Coronary artery (tissue), 2 donors: ENCODE measurements at places on chromosomes 1 and 21.

DNA sequence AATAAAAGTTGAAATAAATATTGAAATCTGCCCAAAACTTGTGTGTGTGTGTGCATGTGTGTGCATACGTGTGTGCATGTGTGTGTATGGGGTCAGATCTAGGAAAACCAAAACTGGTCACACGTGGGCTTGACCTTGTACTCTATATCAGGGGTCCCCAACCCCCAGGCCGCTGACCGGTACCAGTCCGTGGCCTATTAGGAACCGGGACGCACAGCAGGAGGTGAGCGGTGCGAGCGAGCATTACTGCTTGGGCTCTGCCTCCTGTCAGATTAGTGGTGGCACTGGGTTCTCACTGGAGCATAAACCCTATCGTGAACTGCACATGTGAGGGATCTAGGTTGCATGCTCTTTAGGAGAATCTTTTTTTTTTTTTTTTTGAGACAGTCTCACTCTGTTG, 8.7 kb downstream of the DOP1B start:
- DNase-seq: no peak

- DNase-seq: no peak
Observed at GRCh38 chr21:16407403-16408240, 677.8 kb downstream of the USP25 start.

GRCh38 chr1:234212764-234213657, 160.2 kb upstream of the COA6 start:
- no peak for DNase-seq

- DNase-seq: no peak
Observed at GRCh38 chr1:245807954-245808719, 653.4 kb downstream of the KIF26B start.

- no peak for DNase-seq
Observed at GRCh38 chr1:205068457-205069040, 15.7 kb downstream of the TMEM81 start.

GRCh38 chr1:33791251-33791650, 72.6 kb upstream of the HMGB4 start:
- DNase-seq: no peak

GRCh38 chr1:203524152-203524551, 30.2 kb downstream of the OPTC start:
- DNase-seq: no peak

DNA sequence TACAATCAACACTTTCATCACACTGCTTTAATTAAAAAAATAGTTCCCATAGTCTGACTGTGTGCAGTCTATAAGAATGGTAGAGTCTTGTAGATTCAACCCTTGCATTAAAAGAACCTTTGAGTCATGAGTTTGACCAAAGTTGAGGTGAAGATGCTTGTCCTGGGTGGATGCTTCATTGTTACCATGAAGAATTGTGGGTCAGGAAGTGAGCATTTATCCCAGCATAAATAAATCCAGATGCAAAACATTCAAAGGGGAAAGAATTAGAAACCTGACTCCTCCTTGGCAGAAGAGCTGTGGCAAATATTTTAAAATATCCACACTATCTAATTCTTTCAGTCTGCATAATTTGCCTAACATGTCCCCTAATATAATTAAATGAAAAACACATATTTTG, 72.9 kb upstream of the SPAG17 start:
- no peak for DNase-seq

GRCh38 chr1:42889264-42889663, 42.9 kb downstream of the ZNF691 start:
- DNase-seq: no peak

- peak; percentile 85 for DNase-seq
Observed at GRCh38 chr21:44874497-44875315, 1.2 kb upstream of the PTTG1IP start.

GRCh38 chr1:232038706-232039677, 412.4 kb downstream of the DISC1 start:
- DNase-seq: no peak

- no peak for DNase-seq
Observed at GRCh38 chr1:214377886-214378285, 96.9 kb downstream of the SMYD2 start.

- DNase-seq: no peak
Observed at GRCh38 chr1:185360714-185361113, 43.7 kb upstream of the IVNS1ABP start.

DNA sequence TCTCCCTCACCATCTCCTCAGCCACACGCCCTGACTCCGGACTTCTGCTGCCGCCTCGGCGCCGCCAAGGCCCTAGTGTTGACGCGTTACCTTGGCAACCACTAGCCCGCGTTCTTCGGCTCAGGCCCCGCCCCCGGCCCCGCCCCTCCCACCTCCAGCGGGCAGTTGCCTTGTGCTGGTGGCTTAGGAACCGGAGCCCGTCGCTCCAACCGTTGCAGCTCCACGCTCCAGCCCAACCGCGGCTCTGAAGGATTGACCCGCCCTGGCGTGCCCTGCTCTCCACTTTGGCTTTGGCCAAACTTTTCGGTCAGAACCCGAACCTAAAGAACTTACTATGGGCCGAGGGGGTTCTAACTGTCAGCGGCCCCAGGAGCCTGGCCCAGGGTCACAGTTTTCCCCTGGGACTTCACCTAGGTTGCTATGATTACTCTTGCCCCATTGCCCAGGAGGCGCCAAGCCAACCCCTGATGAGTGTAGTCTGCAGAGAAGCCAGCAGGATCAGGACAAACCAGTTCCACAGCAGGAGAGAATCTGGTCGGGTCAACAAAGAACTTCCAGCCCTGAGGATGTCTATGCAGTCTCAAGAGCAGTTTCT, at the start of gene CFAP45:
TSS of gene CFAP45 (minus strand) at position 80 of the 595 bp plus-strand sequence. CDS start at position 13, 67 bp downstream.
- peak; percentile 92 for DNase-seq
